CD4-positive, alpha-beta T cell treated with Interferon gamma for 1 hour (primary cell): ENCODE measurements at places on chromosomes 5 and 9.

DNA sequence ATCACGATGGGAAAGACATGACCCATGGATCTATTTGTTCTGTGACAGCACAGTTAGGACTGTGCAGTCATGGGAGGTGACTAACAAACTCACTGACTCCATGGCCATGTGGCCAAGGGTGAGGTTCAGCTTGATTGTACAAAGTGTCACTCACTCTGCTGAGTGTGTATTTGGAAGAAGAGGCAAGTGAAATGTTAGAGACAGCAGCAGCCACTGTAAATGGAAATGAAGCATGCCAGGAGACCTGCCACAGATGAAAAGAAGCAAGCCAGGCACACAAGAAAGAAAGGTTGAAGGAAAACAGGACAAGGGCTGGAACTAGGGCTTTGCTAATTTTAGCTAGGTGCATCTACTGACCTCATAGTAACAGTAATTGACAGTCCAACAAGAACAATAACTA, 42.7 kb upstream of the PALM2AKAP2 start:
- no peak for DNase-seq

DNA sequence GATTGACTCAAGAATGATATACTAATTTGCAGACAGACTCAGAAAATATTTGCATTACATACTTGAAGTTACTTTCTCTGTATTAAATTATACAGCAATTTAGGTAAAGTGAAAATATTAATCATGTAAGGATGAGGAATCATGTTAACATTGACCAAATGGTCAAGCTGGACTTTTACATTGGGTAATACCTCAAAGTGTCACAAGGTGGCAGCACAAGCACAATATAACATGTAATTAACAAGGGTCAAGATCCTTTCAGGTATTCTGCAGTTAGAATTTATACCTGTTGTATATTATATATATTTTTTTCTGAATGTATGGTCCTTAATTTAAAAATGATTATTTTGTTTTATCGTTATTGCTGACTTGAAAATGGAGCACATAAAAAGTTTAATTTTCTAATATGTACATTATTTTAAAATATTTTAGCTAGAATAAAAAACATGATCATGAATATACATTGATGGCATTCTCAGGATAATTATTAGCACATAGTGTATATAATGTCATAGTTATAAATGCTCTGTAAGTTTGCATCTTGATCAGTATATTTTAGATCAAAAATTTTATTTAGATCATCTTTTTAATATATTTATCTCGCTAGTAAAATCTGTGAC, 8.6 kb downstream of the HAPLN1 start:
- no peak for DNase-seq

DNA sequence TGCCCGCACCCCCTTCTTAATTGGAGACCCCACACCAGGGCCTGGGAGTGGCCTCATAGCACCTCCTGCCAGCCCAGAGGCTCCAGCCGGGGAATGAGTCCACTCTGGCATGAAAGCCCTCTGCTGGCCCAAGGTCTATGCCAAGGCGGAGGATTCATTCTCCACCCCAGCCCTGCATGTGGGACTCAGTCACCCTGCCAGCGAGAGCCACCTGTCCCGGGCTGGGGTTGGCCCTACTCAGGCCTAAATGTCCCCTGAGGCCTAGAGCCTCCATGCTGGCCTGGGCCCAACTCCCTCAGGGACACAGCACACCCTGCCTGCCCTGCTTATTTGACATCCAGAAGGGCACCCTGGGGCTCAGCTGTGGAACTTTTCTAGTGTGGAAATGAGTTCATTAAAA, 1.0 kb upstream of the RAPGEF1 start:
- DNase-seq, result no peak

GRCh38 chr5:68804343-68804742, 289.5 kb upstream of the SLC30A5 start:
- no peak for DNase-seq

DNA sequence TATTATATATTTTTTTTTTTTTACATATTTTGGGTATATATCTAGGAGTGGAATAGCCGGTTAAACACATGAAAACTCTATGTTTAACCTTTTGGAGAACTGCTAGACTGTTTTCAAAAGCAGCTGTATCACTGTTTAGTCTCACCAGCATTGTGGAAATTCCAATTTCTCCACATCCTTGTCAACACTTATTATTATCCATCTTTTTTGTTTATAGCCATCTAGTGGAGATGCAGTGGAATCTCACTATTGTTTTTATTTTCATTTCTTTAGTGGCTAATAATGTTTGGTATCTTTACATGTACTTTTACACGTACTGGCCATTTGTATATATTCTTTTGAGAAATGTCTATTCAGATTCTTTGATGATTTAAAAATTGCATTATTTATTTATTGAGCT, 22.7 kb upstream of the CCDC180 start:
- no peak for DNase-seq

DNA sequence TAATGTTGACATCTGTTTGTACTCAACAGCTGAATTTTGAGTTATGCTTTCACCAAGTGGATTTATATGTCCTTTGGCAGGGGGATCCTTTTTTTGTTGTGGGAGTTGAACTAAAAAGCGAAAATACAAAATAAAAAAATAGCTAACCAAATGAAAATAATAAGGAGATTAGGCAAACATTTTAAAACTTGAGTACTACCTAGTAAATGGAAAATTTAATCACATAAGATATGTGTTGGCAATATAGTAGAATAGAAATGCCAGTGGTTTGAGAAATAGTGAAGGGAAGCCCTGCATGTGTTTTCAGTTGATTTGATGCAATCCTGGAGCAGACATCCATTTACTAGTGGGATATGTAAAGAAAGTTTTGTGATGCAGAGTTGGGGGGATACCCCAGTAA, 98.0 kb downstream of the RASGRF2 start:
- no peak for DNase-seq

- no peak for DNase-seq
These were observed 566 bp downstream of the IRX2 start for GRCh38 chr5:2750758-2751464.

DNA sequence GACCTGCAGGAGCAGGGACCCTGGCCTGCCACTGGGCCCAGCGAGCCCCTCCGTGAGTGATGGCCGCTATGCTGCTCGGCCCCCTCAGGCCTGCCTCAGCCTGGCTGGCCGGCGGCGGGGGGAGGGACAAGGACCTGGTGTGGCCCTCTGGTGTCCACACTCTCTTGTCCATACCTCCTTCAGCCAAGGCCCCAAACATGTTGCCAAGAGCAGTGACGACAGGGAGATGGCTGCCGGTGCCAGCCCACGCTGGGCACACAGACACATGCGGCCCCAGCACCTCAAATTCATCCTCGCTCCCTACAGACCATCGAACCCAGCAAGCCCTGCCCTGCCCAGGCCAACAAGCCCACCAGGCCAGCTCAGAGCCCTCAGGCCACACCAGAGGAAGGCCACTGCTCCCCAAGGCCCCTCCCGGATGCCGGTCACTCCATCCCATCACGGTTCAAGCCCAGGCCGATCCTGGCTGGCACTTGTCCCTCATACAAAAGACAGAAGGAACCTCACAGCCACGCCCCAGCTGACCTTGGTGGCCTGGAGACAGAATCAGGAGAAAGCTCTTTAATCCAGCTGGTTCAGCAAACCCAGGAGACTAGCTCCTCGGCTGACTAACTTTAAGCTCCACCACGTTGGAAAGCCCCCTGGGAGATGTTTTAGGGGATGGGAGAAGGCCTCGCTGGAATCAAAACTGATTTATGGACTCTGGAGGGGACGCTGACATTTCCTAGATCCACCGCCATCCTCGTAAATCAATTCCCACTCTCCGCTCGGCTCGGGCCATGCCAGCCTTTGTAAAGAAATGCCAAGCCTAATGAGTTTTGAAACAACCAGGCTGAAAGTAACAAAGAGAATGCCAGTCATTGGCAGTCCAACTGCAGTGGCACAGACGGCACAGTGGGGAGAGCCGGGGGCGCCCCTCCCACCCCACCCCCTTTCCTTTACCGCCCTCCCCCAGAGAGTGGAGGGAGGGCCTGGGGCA, 84.9 kb downstream of the VAV2 start:
- DNase-seq, result no peak

DNA sequence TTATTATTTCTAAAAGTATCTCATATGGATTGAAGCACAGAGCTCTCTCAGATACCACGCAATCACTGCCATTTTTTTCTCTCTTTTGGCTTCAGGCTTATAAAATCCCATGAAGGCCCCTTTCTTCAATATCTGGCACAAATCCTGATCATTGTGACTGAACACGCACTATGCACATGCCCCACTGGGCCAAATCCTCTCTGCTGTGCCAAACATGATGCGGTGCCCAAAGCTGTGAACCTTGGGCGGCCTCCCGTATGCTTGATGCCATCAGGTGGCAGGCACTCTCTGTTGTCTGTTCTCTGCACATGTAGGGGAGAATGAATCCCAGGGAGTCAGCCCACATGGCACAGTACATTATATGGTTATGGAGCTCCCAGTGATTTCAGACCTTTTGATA, 375.0 kb upstream of the RGMB start:
- no peak for DNase-seq

DNA sequence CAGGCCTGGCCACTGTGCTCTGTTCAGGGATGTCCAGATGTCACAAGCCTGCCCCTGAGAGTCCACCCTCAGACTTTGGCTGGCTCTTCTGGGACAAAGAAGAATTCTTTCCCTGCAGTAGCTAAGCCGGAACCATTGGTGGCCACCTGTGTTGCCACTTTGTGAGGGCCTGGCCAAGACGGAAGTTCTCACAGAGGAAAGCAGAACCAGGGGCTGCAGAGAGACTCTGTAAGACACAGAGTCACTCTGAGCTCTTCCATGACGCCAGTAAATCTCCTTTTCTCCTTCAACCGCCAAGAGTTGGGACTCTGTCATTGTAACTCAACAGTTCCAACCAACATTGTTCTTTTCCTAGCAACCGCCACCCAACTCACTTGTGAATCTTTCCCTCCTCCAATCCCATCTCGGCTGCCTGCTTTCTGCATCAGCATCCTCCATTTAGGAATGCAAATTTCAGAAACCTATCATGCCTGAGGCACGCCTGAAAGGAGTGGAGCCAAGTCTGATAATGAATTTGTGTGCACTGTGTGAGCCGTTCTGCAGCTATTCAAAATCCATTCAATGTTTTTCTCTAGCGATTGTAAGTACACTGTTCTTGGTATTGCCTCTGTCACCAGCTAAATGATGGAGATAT, 37.8 kb upstream of the ATP6V1G1 start:
- no peak for DNase-seq

DNA sequence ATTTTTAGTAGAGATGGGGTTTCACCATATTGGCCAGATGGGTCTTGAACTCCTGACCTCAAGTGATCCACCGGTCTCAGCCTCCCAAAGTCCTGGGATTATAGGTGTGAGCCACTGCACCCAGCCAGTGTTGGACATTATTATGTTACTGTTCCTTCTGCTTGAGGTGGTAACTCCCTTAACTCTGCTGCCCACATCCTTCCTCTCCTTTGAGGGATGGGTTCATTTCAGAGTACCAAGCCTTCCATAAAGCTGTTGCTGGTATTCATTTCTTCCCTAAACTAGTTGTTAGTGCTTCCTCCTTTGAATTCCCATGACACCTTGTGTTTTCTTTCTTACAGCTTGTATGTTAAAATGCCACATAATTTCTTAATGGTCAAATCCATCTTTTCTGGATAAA, 54.0 kb downstream of the CTNNA1 start:
- no peak for DNase-seq

- no peak for DNase-seq
These were observed 138.8 kb downstream of the GRIA1 start for GRCh38 chr5:153629027-153629895.

DNA sequence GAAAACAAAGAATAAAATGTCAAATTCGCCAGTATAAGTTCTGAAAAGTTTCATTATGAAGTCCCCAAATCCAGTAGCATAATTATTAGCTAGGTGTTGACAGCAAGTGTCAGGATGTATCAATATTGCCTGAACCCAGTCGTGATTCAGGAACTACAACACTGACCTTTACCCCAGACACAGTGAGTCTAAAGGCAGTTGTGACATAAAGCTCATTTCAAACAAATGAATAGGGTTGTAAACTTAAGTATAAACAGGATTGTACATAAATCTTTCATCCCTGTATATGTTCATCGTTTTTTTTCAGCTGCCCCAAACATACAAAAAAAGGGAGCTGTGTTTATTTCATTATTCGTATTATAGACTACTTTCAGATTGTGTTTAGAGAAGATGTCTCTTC, 385.7 kb downstream of the PLK2 start:
- DNase-seq, result no peak

- DNase-seq, result no peak
These were observed 7.2 kb downstream of the NACC2 start for GRCh38 chr9:136087741-136088480.

DNA sequence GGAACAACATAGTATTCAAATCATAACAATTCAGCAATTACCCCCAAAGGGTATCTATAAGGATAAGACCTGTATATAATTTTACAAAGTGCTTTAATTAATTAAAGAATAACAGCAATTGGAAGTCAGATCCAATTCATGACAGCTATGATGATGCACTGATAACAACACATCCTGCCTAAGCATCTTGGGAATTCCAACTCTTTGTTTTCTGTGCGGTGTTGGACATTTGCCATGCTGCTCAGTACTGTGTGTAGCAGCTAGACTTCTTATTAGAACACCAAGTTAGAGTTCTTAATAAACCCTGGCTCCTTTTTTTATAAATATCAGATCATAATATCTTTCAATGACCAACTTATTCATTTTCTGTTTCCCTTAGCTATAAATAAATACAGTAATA, 209.0 kb downstream of the SEC61B start:
- DNase-seq, result no peak

GRCh38 chr9:116990592-116990991, 303.5 kb downstream of the TRIM32 start:
- no peak for DNase-seq

GRCh38 chr9:86512929-86513328, 158.7 kb upstream of the TUT7 start:
- no peak for DNase-seq

GRCh38 chr9:38101423-38101822, 32.4 kb upstream of the SHB start:
- DNase-seq, result no peak

DNA sequence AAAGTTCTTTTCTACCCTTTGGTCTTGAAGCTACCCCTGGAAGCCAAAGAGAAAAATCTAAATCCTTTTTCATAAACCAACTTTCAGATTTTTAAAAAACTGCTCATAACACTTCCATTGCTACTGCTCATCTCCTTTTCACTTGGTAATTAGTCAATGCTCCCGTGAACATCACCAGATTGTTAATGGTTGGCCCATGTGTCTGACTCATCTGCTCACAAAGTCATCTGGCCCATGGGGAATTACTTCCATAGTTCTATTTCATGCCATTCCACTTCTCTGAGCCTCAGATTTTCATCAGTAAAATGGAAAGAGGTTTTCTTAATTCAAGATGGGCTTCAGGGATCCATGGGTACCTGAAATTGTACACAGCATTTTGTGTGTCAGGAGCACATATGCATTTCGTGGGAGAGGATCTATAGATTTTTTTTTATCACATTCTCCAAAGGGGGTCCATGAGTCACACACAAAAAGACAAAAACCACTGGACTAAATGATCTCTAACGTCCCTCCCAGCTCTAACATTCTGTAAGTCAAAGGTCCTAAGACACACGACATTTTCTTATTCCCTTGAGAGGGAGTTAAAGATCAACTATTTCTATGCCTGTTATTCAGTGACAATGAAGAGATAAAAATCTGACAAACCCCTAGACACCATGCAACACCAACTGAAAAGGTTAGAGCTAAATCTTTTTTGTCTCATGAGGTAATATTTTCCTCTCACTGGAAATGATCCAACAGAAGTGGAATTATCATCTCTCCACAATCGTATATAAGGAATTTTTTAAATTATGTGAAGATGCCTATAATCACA, 75.4 kb downstream of the TEX10 start:
- no peak for DNase-seq
